ENCODE measurements at places on chromosomes 12 and 14.

GRCh38 chr12:21169878-21170472 lies 39.0 kb downstream of the SLCO1B1 start:
- peak; percentile 27 for DNase-seq

GRCh38 chr14:32914391-32914790 lies 24.3 kb upstream of the NPAS3 start:
- DNase-seq = no peak

- DNase-seq = no peak
Observed at GRCh38 chr12:14893506-14894250, 8.0 kb upstream of the MGP start.

- DNase-seq = peak; percentile 64
Observed at GRCh38 chr12:442235-442884, 17.4 kb upstream of the B4GALNT3 start.

GRCh38 chr14:35335388-35336092 lies 43.4 kb downstream of the PSMA6 start:
- no peak for DNase-seq

DNA sequence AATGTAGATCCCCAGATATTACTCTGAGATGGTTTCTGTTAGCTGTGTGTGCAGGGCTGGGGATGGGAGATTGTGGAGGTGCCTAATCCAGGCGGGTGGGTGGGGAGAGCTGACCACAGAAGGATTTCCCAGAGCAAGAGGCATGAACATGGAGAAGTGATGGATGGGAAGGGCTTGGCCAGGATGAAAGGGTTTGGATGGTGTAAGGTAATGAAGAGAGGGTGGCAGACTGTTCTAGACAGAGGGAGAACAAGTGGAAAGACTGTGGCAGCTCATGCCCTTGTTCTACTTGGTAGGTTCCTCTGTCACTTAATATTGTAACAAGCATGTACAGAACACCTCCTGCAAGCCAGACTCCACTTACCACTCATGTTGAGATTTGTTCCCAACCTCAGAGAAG lies 187.8 kb downstream of the NPAS3 start:
- DNase-seq = no peak

GRCh38 chr12:24950231-24950834 lies 1.4 kb upstream of the BCAT1 start:
- no peak for DNase-seq

DNA sequence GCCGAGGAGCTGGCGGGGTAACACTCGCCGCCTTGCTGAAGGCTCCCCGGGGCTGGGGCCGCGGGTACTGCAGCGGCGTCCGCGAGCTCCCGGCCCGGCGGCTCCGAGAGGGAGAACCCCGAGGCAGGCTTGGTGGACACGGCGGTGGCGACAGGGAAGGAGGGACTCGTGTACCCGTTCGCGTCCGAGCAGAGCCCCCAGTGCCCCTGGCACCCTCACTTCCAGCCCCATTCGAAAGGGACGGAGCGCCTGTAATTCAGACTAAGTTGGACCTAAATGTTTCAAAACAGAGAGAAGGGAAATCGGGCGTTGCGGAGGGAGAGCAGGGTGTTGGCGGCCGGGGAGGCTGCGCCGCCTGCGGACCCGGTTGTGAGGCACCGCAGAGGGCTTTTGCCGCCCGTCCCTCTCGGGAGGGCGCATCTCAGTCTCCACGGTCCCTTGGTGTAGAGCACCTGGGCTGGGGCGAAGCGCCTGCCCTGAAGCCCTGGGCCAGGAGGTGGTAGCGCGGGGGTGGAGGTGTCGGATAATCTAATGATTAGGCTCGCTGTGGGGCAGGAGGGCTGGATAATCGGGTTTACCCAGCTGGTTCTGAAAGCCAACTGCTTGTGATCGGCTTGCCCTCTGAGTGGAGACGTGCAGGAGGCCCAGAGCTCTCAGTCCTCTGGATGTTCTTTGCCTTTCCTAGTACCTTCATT lies 771 bp downstream of the DAAM1 start:
- DNase-seq = peak; percentile 19

GRCh38 chr14:34766060-34766459 lies 51.7 kb upstream of the CFL2 start:
- DNase-seq = no peak

DNA sequence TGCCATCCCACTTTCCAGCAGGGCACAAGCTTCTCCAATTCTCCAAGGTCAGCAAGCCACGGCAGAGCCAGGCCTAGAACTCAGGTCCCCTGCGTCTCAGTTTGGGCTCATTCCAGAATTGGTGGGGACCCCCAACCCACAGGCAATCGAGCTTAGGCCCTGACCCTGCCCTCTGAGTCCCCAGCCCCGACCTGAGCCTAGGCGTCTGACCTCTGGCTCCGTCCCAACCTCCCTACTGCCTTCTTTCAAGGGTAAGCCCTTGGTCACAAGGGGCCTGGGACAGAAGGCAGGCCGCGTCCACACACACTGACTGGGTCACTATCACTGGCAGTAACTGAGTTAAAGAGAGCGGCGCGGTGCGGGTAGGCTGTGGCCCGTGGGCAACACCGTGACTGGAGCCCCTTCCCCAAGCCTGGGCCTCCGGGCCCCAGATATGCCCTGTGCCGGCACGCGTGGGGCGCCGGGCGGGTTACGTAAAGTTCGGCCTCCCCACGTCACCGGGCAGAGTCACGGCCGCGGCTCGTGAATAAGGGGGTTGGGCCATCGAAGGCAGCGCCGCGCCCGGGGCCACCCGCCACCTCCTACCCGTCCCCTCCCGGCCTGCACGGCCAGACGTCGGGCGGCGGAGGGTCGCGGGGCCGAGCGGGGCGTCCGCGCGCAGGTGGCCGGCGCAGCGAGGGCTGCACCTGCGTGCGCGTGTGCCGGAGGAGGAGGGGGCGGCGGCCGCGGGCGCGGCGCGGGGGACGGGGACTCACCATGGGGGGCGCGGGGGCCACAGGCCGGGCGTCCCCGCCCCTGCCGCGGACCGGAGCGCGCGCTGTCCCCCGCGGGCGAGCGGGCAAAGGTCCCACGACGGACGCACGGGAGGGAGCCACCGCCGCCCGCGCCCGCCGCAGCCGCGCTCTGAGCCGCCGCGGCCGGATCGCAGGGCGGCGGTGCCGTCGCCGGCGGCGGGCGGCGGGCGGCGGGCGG lies 516 bp downstream of the ANKRD9 start:
- peak; percentile 52 for DNase-seq

DNA sequence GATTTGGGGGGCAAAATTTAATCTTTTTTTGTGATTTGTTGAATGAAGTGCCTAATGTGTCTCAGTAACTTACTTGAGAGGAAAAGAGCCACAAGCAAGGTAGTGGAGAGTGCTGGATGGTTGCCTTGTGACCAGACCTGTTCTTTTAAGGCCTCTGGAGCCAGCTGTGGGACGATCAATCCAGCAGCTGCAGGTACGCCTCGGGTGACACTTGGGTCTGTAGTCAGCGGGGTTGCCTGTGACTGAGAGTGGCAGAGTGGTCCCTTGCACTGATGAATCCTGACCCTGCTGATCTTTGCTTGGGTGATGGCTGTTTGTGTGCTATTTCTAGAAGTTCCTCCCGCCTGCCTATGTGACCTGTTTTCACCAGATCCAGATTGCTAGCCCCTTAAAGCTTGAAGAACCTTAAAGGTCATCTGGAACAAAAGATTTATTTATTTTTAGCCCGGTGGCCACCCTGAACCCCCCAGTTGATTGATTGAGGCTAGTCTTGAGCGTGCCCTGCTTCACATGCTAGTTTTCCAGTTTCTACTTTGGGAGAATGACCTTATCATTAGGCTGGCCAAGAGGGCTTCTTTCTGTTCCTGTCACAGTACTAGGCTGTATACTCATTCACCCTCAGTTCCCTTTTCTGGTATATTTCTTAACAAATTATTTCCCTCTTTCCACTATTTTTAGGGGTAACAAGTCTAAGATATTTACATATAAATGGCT lies 23.2 kb downstream of the PRKCH start:
- DNase-seq = peak; percentile 82

- no peak for DNase-seq
Observed at GRCh38 chr12:951176-951575, 1.7 kb upstream of the RAD52 start.

DNA sequence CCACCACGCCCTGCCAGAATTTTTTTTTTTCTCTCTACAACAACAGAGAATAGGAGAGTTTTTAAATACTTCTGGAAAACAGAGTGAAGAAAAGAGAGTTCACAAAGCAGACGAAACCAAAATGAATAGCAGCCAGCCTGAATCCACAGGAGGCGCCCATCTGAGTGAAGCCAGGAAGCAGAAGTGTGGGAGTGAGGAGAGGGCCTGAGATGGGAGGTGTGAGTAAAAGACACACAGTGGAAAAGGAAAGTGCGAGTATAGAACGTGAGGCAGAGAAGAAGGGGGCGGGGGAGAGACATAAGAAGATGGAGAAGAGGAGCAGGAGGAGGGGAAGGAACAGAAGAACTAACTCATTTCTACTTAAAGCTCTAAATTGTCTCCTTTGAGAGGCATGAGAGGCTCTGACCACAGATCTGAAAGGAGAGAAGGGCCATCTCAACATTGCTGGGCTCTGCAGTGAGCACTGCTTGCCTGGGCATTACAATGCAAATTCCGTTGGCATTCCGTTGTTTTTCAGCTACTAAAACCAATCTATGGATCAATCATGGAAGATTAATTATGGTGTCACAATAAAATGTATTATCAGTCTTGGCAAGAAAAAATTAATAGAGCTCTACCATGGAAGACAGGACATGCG lies 140.1 kb upstream of the CPSF6 start:
- no peak for DNase-seq

DNA sequence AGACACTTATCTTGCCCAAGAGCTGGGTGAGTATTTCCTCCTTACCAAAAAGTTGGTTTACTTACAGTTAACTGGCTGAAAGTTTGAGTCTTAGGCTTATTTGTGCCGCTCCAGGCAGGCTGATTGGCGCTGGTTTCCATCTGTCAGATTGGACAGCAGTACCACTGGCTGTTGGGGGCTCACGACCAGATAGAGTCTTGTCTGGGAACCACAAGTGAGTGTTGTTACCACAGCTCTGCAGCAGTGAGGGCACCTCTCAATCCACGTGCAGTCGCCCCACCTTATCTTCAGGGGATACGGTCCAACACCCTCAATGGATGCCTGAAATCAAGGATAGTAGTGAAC lies 58.9 kb downstream of the DDX51 start:
- no peak for DNase-seq

DNA sequence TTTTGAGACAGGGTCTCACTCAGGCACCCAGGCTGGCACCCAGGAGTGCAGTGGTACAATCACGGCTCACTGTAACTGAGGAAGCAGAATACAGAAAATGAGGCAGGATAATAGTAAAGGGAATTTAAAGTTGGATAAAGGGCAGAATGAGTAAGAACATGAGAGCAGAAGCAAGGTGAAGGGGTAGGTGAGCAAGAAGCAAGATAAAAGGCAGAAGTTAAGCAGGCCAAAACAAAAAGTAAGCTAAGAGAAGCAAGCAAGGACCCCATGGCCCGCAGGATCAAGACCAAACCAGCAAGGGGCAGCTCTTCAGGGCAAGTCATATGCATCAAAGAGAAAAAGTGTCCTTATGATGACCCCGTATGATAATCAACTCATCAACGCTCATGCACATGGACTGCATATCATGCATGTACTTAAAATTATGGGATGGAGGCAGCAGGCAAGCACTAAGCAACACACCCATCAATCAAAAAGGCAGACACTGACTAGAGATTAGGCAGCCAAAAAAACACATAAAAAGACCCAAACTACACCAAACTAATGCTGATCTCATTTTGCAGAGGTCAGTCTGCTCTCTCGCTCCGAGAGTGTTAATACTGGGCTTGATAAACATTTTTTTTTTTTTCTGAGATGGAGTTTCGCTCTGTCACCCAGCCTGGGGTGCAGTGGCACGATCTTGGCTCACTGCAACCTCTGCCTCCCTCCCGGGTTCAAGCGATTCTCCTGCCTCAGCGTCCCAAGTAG lies 11.6 kb downstream of the TIMELESS start:
- DNase-seq = no peak

DNA sequence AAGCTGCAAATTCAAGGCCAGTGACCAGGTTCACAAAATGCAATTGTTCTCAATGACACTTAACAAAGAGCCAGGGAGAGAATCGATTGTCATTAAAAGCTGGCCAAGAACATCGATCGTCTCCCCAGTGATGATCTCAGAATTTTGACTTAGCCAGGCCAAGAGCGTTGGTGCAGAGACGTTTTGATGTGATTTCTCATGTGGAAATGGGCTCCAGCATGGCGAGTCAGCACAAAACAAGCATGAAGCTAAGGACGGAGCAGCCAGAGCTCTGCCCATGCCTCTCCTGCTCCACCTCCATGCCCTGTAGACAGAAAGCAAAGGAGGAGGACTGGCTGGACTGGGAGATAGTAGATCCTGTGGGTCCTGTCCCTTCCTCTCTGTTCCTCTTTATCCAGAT lies 270.8 kb downstream of the FOXN3 start:
- no peak for DNase-seq

GRCh38 chr14:81400852-81401251 lies 728 bp upstream of the STON2 start:
- peak; percentile 95 for DNase-seq

GRCh38 chr14:106120101-106120500 lies 593.7 kb downstream of the TMEM121 start:
- DNase-seq = peak; percentile 42

DNA sequence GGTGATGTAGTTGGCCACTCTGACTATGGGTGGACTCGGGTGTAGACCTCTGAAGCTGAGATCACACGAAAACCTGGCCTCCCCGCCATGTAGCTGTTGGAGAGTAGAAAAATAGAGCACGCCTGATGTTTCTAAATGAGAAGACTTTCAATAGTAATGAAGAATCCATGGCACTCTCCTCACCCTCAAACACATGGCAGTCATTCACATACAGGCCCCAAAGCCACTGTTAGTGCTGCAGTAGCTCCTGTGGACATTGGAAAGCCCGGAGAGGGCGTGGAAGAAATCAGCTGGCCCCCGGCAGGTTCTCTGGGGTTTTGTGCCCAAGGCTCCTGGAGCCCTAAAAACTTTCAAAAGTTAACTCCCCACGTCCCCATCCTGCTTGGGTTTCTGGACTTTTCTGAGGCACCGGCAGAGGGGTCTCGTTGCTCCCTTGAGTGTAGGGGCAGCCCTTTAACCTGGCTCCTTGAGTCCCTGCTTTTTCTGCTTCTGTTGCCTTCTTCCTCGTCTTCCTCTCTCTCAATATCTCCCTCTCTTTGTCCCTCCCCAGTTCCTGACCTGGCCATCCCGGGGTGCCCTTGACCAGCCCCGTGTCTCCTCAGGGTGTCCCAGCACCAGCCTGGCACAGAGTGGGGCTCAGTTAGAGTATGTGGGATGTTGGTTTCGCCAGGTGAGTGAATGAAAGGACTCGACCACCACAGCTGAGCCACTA lies 8.3 kb downstream of the MEG3 start:
- no peak for DNase-seq

- DNase-seq = peak; percentile 74
Observed at GRCh38 chr14:94021416-94022157, 4.6 kb upstream of the OTUB2 start.

DNA sequence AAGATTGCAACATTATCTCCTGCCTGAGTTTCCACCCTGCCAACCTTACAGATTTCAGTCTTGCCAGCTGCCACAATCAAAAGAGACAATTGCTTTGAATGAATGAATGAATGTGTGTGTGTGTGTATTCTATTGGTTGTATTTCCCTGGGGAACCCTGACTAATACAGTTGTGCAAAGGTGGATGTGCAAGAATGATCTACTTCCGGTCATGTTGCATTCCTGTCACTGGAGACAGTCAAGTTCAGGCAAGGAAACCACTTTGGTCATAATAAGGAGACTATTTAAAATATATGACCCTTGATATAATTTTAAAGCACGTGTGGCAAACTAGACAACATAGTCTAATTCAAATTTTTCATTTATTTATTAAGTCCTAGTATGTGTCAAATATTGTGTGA lies 13.1 kb downstream of the RERG start:
- DNase-seq = no peak
